HepG2 (cell line): ENCODE measurements at places on chromosomes 4 and X.
A peak's percentile ranks its signal among the peaks of the same experiment; 100 is the strongest.

GRCh38 chr4:165921546-165921945 lies 48.5 kb downstream of the TLL1 start:
- DNase-seq, result no peak

- no peak for DNase-seq
Measured at GRCh38 chr4:153281476-153281875, 63.0 kb upstream of the MND1 start.

- no peak for DNase-seq
Measured at GRCh38 chr4:1489639-1489995, 83.4 kb upstream of the NKX1-1 start.

DNA sequence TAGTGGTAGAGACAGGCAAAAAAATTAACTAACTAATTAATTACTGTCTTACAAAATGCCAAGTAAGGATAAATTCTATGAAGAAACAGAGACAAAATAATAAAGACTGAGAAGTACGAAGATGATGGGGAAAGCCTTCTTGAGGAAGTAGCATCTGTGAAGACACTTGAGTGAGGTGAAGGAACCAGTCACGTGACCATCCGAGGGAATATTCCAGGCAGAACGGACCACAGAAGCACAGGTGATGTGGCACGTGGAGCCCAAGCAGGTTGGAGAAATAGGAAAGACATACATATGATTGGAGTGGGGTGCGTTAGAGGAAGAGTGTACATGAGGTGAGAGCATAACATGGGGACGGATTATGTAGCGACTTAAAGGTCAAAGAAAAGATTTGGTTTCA lies 30.5 kb upstream of the SPP1 start:
- DNase-seq, result no peak

- DNase-seq, result peak; percentile 24
Measured at GRCh38 chr4:143241892-143242291, 57.2 kb downstream of the USP38 start.

DNA sequence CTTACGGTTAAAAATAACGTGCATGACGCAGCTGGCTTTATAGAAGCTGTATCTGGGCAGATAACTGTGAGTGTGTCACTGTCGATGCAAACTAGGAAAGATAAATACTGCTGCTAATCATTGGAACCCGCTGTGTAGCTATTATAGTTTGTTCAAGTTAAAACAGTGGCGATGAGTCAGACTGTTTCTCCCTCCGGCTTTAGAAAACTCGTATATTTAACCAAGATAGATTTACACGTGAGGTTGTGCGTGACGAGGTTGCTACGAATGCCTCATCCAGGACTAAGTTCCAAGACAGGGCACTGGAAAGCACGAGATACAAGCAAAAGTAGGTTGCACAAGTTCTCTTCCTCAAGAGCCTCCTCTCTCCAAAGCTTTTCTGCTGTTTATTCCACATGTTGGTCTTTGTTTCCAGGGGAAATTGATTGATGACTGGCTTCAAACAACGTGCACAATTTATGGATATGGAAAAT lies 270.7 kb downstream of the FBXW7 start:
- peak; percentile 21 for DNase-seq

- no peak for DNase-seq
Measured at GRCh38 chrX:121154858-121155404, 107.5 kb downstream of the GLUD2 start.

- peak; percentile 0 for DNase-seq
Measured at GRCh38 chrX:79412972-79413371, 45.8 kb upstream of the ITM2A start.

DNA sequence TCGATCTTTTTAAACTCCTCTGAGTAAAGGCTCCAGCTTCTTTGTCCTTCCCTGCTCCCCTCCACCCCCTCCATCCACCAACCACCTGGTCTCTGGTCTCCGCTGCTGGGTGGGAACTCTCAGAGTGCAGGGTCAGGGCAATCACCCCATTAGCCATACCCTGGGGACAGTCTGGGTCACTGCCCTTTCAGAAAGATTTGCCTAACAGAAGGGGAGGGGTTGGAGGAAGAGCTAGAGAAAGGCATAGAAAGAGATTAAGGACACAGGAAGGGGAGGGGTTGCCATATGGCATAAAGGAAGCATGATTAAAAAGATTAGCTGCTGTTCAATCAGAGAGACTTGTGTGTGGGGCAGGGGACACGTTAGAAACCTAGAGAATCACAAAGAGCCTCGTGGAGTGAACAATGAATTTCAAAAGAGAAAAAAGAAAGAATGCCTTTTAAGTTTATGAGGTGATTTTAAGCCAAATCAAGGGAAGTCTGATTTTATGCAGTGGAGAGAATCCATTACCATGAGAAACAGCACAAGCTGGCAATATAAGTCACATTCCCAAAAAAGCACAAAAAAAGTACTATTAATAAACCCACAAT lies 115.5 kb upstream of the ACSL4 start:
- peak; percentile 66 for DNase-seq

DNA sequence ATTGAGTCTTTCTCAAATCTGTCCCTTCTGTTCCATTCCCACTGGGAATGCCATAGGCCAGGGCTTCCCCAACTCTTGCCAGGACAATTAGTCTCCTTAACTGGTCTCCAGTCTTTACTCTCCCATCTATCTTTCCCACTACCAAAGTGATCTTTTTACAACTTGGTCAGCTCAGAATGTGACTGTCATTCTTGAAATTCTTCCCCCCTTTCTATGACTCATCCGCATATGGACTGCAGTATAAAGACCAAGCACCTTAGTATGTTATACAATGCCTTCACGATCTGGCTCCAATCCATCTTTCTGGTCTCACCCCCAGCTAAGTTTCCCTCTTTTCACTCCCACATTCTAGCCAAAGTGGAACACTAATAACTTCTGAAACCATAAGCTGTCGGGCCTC lies 383.8 kb downstream of the OPHN1 start:
- no peak for DNase-seq

GRCh38 chr4:5789141-5789540 lies 78.1 kb downstream of the EVC start:
- DNase-seq, result no peak

GRCh38 chrX:110318664-110318968 lies 731 bp upstream of the AMMECR1 start:
- DNase-seq, result no peak

DNA sequence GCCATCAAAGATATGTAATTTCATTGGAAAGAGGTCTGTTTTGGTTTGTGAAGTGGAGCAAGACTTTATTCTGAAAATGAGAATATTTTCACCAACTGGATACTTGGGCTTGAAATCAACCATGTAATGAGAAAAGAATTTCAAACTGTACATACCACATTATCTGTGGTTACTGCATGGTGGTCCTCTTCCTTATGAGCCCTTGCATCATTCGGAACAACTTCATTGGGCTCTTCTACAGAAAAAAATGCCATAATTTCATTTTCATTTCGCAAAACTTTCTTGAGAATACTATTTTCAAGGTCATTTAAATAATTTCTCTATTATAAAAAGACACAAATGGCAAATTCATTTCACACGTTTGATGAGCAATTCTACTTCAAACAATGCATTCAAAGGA lies 148.6 kb upstream of the RPS6KA6 start:
- no peak for DNase-seq

DNA sequence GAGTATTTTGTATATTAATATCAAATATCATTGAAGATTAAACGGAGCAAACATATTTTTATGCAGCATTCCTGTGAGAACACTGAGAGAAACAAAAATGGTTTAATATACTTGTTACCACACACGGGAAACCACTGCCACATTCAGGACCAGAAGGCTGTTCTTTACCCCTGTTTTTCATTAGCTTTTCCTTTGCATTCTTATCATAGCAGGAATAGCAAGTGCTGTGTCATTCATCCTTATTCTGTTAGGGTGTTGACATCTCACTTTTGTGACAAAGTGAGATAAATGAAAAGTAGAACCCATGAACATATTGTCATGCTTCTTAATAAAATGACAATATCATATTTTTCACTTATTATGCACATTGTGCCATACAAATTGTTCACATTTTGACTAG lies 212.4 kb upstream of the NDST4 start:
- DNase-seq, result no peak

DNA sequence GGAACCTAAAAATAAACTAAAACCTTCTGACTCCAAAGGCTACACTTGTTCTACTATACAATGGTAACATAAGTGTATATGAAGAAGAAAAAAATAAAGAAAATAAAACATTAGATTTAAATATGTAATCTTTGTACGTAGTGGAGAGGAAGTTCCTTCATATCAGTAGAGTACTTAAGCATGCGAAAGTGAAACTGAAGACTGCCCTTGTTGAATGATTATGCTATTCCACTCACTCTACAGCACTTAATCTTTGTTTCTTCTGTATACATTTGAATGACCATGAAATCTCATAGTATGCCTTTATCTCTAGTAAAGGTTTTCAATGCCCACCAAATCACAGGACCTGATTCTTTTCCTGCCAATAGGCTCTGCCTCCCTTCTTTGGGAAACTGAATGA lies 78.9 kb downstream of the NDST3 start:
- no peak for DNase-seq

GRCh38 chr4:150280081-150280895 lies 202.0 kb downstream of the DCLK2 start:
- no peak for DNase-seq

DNA sequence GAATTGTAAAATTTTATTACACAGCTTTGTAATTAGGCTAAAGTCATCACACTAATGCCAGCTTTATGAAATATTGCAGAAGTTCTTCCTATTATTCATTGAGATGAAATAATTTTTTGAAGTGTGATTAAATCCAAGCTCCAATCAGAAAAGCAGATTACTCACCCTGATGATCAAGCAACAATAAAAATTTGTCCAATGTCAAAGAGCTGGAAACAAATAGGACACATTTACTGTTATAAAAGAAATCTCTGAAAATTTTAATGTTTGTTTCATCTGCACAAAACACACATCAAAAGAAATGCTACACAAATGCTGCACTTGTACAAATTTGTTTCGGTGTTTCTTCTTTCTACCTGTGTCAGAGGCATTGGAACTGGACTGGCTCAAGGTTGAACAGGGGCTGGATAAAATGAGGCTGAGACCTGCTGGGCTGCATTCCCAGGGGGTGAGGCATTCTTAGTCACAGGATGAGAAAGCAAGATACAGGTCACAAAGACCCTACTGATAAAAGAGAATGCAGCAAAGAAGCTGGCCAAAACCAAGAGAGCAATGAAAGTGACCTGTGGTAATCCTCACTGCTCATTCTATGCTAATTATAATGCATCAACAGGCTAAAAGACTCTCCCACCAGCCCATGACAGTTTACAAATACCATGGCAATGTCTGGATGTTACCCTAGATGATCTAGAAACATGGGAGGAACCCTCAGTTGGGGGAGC lies 78.3 kb downstream of the GASK1B start:
- peak; percentile 61 for DNase-seq

- DNase-seq, result no peak
Measured at GRCh38 chrX:118553042-118553710, 57.6 kb downstream of the DOCK11 start.

DNA sequence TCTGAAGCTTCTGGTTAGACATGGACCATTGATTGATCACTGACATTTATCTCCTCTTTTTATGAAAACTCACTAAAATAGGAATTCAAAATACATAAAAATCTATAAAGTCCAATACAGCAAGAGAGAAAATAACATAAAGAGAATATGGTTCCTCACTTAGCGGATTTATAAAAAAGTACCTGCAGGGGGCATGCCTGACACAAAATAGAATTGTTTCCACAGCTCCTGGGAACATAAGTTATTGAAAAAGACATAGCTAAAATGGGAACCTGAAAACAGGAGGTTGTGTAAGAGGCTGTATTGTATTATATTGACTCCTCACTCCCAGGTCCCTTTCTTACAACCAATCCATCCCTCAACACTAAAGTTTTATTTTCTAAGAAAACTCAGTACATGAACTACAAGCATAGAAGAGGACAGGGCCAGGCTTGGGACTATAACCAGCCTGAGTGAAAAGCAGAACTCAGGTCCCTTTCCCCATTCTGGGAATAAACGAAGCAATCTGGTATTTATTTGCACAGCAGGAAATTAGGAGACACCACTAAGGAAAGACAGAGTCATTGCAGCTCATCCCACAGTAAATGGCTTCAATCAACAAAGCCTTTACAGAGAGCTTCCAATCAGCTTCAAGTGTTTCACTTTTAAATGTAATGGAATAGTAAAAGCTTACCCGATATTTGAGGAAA lies 121.1 kb upstream of the NDST4 start:
- peak; percentile 5 for DNase-seq

GRCh38 chr4:140240237-140240636 lies 86.3 kb upstream of the MAML3 start:
- DNase-seq, result no peak

DNA sequence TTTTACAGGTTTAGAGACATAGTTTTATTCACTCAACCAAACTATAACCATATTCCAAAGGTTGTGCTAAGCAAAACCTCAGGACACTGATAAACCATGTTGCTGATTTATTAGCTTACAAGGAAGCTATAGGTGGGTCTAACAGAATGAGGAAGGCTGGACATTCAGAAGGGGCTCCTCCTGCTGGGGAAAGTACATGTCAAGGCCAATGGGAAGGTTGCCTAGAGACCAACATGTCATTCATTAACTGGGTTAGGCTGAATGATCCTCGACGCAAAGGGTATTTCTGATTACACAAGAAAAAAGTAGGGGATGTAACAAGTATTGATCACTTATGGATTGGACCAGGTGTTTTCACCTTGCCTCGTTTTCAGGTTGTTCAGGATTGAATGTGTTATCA lies 30.3 kb downstream of the SLC10A6 start:
- DNase-seq, result peak; percentile 28
